ENCODE measurements at places on chromosomes 2 and 18.

DNA sequence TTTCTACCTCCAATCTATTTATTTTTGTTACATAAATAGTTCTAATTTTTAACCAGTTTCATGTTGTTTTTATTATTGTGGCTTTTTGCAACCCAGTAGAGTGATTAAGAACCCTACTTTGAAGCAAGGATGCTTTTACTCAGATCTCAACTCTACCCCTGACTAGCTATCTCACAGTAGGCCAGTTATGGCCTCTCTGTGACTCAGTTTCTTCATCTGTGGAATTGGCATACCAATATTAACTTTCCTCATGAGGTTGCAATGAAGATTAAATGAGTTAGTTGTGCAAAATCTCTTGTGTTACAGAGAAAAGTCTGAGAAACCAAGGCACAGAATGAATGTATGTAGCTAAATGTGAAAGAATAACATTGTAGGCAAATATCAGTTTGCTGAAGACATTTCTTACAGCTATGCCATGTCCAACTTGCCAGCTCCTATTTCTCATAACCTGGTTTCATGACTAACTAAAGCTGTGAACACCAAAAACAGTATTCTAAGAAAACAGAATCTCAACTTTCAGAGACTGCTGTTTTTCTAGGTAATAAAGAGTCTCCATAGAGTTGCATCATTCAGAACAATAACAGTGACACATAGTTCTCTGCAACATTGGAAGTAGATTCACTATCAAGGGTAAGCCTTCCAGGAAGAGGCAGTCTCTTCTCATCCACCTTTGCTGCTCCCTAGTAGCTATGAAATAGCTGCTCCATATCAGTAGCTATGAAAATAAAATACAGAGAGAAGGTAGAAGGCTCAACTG, 33.2 kb upstream of the CYTIP start:
- no peak for DNase-seq

DNA sequence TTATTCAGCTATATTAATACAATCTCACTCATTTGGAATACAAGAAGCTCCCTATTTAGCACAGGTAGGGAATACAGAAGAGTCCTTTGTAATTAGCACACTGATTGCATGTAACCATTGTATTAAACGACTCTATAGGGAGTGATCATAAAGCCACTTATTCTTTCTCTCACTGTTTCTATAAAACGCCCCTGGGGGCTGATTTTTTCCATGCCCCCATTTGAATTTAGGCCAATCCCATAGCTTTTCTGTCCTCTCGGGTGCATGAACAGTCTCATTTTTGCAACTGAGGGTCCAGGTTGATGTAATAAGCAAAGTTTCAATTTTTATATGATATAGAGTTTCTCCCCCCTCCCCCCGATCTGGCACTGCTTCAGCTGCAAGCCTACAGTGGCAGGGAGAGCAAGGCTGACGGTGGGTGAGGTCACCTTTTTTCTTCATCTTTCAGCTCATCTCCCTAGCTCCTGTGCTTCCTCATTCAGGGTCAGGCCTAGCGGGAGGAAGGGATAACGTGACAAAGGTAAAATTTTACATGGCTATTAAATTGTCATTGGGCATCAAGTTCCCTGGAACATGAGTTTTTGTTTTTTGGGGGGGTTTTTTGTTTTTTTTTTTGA, 45.7 kb downstream of the GAD1 start:
- no peak for DNase-seq

- no peak for DNase-seq
Measured at GRCh38 chr2:215681799-215682596, 246.1 kb upstream of the FN1 start.

- no peak for DNase-seq
Measured at GRCh38 chr2:136006658-136007057, 21.2 kb upstream of the DARS1 start.

DNA sequence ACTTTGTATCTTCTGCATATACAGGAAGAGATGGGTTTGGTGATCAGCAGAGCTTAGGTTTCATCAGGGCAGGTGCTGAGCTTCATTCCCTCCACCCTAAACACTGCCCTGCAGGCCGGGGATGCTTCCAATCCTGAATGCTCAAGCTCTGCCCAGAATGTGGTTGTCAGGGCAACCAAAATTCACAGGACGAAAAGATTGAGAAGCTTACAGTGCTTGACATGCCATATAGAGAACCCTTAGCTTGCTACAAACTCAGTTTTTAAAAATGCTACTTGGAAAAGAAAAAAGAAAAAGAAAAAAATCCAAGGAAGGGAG, 65.6 kb downstream of the SH3RF3 start:
- no peak for DNase-seq

- no peak for DNase-seq
Measured at GRCh38 chr2:197873293-197873701, 68.9 kb downstream of the PLCL1 start.

- DNase-seq = no peak
Measured at GRCh38 chr2:171173087-171173486, 12.4 kb upstream of the TLK1 start.

DNA sequence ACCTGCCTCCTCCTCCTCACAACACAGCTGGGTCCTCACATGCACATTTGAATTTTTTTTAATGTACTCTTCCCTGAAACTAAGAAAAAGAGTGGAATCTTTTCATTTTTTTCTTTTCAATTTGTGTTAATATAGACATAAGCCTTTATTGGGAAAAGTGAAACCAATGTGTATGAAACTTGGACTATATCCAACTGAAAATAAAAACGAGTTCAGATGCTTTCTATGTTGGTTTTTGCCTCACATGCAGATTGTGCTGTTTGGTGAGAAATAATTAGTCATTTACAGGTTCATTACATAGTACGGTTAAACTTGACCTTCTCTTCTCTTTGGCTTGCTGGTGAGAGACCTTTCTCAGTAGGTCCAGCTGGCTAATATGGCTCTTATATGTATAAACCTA, 515.2 kb upstream of the FANCL start:
- DNase-seq = no peak

- DNase-seq = no peak
Measured at GRCh38 chr2:71720283-71720560, 266.9 kb downstream of the DYSF start.

- no peak for DNase-seq
Measured at GRCh38 chr18:26546875-26547645, 1.3 kb downstream of the KCTD1 start.

- no peak for DNase-seq
Measured at GRCh38 chr2:219987830-219988229, 360.4 kb downstream of the SLC4A3 start.

GRCh38 chr18:73087282-73087977, 219.6 kb upstream of the NETO1 start:
- no peak for DNase-seq

DNA sequence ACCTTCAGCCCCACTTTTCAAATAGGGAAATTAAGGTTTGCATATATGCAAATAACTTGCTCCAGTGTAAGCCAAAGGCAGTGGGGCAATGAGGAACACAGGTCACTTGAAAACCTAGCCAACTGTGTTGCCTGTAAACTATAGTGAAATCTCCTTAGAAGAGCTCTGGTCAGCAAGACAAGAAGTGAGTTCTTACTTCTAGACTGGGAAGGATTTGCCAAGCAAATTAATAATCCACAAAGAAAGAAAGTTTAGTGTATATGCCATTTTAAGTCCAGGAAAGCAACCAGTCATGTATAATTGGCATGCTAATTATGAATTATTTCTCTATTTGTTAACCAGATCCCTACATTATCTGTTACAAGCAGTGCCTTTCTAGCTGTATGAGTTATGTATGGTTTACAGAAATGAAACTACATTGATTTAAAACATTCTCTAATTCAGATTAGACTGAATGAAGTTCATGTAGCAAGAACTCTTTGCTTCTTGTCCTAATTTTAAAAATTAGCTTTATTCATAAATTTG, 129.9 kb downstream of the MTX2 start:
- DNase-seq = no peak

DNA sequence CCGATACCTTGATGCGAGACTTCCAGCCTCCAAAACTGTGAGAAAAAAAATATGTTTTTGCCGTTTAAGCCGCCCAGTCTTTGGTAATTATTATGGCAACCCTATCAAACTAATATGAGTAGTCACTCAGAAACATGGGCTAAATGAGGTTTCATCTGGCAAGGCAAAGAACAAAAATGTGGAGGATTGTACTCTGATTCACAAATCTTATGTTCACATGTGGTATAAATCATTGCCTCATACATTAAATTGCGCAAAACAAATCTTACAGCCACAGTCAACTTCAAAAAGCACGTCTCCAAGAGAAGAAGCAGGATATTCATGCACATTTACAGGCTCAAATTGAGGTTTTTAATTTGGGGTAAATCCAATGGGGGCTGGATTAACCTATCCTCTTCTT, 1435.4 kb upstream of the LRRTM1 start:
- DNase-seq = no peak

GRCh38 chr18:77223221-77223639, 26.4 kb upstream of the GALR1 start:
- no peak for DNase-seq

- DNase-seq = no peak
Measured at GRCh38 chr2:240466579-240467148, 31.2 kb downstream of the GPC1 start.

DNA sequence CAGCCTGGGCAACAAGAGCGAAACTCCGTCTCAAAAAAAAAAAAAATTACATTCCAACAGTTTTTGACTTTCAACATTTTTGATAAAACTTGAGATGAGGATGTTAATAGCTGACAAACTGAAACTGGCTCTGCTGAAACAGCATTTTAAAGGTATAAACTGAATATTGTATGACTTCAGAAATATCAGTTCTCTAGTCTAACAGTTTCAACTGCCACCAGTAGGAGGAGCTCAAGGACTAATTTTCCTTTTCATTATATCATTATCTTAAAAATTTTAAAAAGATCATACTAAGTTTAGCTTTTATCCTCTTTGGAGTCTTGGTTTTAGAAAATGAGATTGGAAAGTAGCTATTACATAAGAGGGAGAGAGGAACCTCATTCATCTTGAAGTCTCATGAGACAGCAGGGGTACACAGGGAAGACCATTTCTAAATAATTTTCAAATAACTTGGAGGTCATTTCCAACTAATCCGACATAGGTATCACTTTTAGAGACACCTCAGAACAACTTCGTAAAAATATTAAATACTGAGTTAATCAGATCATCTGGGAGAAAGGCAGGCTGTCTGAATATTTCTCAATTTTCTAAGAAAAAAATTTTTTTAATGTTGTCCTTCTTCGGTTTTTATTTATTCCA, 37.6 kb upstream of the MCM6 start:
- DNase-seq = peak; percentile 8

DNA sequence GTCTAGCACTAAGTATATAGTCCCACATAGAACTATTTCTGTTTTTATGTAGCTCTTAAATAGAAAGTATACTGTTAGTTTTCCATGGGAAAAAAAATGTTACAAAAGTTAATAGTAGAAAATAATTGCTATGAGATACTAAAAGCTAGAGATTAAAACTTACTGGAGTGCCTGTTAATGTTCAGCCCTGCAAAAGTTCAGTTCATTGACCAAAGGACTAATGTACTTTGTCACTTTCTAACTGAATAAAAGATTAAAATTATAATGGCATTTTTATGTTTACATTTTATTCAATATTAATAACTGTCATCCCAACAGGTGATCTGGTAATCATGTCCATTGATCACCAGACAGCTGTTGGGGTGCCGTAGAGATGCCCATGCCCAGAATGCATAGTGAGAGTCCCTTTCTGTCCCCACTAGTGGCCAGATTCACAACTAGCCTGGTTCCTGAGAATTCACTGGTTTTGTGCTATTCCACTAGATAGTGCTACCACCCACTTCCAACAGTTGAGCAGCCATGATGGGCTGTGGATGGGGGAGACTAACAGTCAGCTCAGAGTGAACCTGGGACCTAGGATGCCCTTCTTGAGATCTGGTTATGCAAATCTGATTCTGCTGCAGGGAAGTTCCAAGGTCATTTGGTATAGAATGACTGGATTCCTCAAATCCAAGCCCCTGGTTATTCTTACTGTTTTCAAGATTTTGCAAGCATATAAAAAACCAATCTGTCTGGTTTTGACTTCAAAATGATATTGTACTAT, 57.8 kb downstream of the AFTPH start:
- DNase-seq = no peak

GRCh38 chr18:23918395-23919032, 96.0 kb upstream of the TTC39C start:
- peak; percentile 74 for DNase-seq

DNA sequence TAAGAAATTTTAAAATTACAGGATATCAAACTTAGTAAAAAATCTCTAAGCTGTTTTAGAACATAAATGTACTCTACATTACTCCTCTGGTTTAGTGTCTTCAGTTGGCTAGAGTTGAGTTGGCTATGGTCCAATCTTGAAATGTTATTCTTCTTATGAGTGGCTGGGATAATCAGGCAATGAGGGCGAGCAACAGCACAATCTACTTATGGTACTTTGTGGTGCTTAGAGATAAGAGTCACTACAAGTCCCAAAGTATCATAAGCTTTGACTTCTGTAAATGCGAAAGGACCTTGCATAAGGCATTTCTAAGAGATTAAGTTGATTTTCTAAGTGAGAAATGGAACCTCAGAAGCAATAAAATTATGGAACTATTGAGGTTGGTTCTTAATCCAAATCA, 361.7 kb downstream of the GPD2 start:
- no peak for DNase-seq

GRCh38 chr2:215787565-215788178, 225.7 kb downstream of the MREG start:
- no peak for DNase-seq

DNA sequence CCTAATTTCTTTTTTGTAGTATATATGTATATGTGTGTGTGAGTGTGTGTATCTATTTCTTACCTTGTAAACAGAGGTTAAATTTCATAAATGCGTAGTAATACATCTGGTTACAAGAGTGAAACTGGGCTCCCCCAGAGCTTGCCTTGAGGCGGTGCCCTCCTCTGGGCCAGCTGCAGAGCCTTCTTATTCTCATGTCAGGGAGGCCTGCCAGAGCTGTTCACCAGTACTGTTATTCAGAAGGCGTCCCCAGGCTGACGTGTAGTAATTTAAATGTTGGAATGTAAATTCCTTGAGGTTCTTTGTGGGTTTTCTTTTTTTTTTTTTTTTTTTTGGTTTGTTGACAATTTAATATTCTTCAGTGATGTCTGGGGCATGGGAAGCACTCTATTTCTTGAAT, 11.2 kb downstream of the COPS8 start:
- no peak for DNase-seq

DNA sequence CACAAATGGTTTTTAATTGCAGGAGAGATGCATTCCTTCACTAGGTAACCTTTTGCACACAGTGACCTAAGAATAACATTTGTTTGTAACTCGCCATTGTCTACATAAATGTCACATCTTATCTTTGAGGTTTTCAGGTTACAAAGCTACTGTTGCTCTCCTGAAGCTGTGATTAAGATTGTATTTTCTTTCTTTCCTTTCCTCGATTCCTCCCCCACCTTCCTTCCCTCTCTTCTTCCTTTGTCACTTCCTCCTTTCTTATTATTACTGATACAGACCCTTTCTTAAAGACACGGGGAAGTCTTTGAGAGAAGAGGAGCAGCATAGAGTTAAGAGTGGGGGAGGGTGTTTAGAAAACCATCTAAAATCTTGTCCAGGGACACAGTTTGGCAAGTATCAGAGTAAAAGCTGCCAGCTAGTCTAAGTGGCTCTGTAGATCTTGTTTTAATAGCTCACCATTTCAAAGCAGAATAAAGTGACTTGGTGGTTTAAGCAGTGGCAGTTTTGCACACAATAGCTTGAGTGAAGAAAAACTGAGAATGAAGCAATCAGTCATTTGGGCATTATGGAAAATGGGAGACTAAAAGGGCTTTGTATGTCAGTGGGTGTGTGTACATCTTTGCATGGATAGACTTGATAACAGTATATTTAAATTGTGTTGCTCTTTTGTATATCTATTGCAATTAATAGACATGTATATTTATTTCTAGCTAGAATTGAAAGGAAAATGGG, 10.9 kb downstream of the CERS6 start:
- no peak for DNase-seq

Measured in stimulated activated CD8-positive, alpha-beta memory T cell treated with anti-CD3 and anti-CD28 coated beads, Interleukin-7, amount 100 ng/mL, for 4 hours (primary cell).